Activated B cell treated with CpG ODN at 0.5 μM for 24 hours (primary cell): ENCODE measurements at places on chromosomes 2 and 18. TPM values are rescaled to one million over a fixed set of nuclear protein-coding genes. Genes with fewer than 3 reads are reported as not detected.

DNA sequence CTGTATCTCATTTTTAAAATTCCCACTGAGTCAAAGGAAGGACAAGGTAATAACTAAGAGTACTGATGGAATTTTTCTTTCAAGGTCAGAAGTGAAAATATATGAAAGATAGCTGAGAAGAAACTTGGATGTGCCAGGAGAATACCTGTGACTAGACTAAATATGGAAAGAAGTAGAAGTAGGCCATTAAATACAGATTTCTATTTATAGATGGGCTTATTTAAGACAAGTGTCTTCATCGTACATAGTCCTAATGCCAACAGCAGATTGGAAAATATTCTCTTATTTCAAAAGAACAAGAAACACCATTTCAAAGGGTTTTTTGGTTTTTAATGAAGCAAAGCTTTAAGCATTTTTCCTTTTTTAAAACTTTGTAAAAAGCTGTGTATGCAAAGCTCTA lies 22.0 kb downstream of the UGP2 start:
- no peak for DNase-seq

GRCh38 chr2:216315802-216316603 lies 56.3 kb downstream of the MARCHF4 start:
- DNase-seq: no peak

DNA sequence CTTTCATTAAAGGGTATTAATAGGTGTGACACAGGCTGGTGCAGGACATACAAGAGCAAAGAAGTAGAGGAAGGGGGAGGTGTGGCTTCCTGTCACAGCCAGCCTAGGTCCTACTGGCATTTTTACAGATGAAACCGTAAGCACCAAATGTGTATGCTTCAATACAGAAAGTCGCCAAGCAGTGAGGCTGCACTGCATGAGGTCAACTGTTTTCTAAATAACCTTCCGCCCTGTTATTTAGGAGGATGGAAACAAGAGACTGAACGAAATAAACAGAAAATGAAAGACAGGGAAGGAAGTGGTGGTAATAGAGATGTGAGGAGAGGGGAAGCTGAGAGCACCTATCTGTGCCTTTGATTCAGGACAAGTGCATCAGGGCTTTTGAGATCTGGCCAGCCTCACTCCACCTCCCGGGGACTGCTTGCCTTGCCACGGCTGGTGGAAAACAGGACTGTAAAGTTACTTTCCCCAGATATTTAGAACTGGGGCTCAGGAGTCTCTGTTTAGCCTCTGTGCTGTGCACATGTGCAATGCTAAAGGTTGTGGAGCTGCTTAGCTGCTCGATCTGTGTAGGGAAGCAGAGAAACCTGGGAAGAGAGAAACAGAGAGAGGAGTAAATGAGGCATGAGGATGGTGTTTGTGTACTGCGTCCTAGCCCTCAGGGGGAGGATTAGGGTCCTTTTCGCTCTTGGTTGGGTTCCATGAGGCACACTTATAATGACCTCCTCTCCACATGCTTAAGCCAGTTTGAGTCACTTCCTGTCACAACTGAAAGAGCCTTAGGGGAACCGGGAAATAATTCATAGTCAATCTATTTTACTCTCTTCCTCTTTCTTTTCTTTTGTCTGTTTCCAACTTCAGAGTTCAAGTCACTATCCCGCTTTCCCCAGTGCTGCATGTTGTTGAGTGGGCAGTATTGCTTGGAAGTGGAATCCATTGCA lies 62.3 kb upstream of the BOD1L2 start:
- no peak for DNase-seq

DNA sequence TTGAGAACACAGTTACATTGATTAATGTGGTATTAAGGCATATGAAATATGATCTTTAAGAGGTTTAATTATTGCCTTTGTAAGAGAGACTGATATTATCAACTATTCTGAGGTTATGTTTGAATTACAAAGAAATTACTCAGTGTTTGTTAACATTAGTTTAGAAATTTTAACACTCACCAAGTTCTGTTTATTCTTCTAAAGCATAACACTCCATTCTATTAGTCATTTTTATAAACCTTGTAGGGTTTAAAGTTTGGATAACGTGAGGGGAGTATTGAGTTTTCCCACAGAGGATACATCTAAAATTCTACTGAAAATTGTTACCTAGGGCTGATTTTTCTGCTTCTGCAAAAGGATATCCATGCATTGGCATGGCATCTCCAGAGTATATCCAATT lies 7.7 kb downstream of the CCDC178 start:
- DNase-seq: no peak

DNA sequence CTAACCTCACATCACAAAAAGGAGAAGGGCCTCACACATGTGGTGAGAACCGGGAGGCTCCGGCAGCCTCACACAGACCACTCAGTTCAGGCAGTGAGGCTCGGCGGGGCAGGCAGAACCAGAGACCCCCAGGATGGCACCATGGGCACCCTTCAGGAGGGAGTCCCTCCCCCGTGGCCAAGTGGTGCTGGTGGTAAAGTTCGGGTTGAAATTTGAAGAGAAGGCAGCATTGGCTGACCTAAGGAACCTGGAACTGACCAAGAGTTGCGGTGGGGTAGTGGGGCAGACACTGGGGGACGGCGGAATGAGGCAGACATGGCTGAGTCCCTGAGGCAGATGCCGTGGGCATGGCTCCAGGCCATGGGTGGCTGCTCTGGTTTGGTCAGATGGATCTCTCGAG lies 239.3 kb upstream of the MYT1L start:
- DNase-seq: no peak

DNA sequence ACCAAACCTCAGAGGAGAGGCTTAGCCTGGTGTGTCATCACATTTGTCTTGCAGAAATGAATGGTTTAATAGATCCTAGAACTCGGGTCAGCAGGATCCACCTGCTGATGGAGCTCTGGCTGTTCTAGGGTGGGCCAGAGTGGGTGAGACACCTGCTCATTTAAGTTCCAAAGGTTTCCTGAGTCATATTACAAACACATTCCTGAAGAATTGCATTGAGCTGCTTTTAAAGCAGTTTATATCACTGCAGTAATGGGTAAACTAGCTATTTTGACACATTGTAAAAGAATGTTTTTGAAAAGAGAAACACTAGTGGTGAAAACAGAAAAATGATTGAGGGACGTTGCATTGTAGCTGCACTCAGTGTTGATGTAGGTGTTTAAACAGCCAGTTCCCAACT lies 175.3 kb upstream of the TCF4 start:
- DNase-seq: no peak

DNA sequence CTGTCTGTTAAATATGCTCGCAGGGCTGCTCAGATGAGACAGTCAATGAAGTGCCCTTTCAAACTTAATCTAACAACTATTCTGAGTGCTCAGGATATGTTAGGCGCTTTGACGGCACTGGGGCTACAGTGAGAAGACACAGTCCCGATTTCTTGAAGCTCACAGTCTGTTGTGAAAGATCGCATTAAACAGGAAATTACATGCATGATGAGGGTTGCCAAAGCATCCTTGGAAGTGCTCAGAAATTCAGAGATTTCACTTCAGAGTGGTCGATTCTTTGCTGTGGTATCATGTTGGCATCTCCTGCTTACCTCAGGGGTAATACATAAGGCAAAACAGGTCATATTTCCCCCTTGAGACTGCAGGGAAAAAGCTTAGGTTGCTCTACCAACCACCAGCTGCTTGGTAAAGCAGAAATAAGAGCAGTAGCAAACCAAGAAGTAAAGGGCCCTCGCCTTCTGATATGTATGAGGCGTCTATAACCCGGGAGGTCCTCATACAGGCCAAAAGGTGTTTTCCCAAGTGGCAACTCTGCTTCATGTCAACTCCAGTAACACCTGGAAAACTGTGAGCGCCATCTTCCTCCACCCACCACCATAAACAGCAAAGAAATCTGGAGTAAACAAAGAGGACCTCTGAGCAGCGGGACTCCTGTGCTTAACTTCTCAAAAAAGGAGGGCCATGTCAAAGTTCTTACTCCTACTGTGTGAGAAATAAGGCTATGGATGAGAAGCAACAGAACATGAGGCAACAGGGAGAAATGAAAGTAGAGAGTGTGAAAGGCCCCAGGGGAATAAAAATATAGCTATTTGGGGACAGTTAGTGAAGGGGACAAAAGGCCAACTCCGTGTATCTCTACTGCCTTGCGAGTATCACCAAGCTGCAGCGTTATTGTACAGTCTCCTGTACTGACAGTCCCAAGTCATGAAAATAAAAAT lies 79.3 kb downstream of the CLHC1 start:
- DNase-seq: no peak

The RNU2-63P gene
- 9.7 and 19.5 TPM in 2 replicates for total RNA-seq

- no peak for DNase-seq
Observed at GRCh38 chr2:21092308-21092869, 31.4 kb upstream of the TDRD15 start.

The NYAP2 gene
- 0.07 TPM in 1 of 2 replicates, not detected in the other for total RNA-seq

DNA sequence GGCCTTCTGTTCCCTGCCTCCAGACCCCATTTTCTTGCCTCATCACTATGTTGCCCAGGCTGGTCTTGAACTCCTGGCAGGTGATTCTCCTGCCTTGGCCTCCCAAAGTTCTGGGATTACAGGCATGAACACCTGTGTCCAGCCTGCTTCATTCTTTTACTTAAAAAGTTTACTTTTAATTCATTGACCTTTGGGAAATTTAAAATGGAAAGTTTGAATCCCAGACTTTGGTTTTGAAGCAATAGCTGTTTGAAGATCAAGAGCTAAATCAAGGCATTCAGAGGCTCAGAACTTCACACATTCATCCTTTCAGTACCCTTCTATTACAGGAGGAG lies 79.3 kb upstream of the SESTD1 start:
- DNase-seq: no peak

The ACTG2 gene
- total RNA-seq: not detected in 2 replicates

DNA sequence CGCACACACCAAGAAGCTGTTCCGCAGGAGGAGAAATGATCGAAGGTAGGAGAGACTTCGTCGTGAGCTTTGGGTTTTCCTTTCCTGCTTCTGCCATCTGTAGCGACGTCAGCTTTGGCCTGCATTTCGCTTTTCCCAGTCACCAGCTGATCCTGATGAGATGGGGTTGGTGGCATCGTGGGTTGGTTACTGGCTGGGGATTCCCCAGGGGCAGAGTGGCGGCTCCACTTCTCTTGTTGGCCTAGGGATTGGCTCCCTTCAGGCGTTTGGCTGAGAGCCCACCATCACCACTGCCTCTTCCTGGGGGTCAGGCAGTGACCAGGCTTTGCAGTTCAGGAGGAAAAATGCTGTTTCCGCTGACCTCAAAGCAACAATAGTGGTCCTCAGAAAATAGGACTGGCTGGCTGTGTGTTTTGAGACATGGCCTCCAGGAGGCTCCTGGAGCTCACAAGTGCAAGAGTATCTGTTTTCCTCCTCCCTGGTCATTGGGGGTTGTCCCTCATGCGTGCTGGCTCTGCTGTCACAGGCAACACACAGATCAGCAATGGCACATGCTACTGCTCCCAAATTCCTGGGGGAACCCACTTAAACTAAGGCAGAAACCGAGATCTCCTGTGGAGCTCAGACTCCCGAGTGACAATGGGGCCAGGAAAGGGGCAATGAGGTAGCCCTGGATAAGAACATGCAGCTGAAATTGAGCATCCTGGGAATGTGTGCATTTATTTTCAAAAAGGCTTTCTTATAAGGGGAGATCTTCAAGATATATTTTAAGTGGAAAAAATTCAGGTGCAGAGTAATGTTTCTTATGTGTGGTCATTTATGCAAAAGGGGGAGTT lies 173.0 kb downstream of the CTIF start:
- DNase-seq: no peak

The TUBA4B gene
- total RNA-seq: 0.20 TPM in 1 of 2 replicates, not detected in the other

The INPP5D gene
- 247 and 275 TPM in 2 replicates for total RNA-seq

The GPAT2 gene
- 4.5 and 4.9 TPM in 2 replicates for total RNA-seq

- no peak for DNase-seq
Observed at GRCh38 chr18:57211412-57211750, 64.5 kb downstream of the BOD1L2 start.

GRCh38 chr2:220000586-220000985 lies 373.2 kb downstream of the SLC4A3 start:
- no peak for DNase-seq

GRCh38 chr2:98486374-98486981 lies 41.8 kb downstream of the INPP4A start:
- DNase-seq: no peak

The IGFBP5 gene
- total RNA-seq: not detected in 2 replicates

The USP34 gene
- 142 and 176 TPM in 2 replicates for total RNA-seq

DNA sequence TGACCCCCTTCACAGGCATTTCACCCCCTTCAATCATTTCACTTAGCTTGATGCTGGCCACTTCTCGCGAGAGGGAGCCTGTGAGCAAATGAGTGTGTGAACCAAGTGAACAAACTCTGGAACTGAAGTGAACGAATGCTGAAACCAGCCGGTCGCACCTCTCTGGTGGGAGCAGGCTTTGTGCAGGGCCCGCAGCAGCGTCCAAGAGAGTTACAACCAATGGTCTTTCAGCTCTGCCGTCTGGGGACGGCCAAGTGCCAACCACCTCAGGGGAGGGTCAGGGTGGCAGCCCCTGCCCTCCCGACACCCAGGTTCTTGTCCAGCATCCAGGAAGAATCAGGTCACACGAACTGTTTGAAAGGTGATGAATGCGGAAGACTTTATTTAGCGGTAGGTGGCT lies 764.0 kb downstream of the SUCLG1 start:
- DNase-seq: no peak

The RASGRP3 gene
- total RNA-seq: 179 and 205 TPM in 2 replicates

DNA sequence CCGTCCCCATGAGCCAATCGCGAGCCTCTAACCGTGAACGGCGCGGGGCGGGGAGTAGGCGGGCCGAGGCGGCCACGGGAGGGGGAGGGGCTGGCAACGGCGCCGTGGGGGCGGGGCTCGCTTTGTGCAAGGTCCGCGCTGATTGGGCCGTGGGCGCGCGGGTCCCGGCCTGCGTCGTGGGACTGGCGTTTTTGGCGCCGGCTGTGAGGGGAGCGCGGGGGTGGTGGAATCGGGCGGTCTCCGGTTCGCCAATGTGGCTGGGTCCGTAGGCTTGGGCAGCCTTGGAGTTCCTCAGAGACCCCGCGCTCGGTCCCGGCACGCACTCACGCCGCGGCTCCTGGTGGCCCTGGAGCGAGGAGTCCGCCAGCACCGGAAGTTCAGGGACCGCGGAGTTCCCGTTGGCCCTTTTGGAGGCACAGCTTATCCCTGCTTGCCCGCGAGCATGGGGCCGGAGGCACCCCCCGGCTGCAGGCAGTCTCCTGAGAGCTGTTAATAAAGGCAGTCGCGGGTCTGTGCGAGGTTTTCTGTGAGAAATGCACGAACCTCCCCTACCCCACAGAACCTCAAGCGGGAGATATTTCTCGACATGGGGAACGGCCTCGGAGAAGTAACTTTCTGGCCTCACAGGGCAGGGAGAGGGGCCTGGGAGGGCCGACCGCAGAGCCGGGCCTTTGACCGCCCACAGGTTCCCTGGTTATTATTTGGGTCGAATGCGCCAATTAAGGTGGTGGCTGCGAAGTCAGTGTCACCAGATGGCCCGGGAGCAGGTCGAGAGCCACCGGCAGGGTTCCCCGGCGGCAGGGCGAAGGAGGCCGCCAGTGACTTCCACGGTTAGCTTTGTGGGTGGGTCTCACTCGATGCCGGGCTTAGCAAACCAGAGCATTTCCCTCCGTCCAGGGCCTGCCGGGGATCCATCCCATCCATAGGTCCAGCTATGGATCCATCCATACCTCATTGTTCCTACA lies 574 bp upstream of the NCL start:
- peak; percentile 93 for DNase-seq

DNA sequence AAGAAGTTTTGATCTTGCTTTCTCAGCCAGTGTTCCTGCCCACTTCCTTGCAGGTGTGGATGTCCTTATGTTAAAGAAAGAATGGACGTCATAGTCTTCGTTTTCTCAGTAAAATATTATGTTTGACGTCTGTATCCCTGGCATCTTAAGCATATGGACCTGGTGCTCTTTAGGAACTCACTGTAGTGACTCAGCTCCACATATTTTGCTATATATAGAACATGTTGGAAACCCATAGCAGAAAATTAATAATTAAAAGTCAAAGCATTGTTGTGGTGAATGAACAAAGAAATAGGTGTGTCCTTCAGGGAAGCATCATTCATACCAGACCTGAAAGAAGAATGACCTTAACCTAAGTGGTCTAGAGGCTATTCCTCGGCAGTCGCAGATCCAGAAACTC lies 196.1 kb downstream of the MCFD2 start:
- no peak for DNase-seq
